ENCODE measurements at places on chromosomes 3 and 15. TPM values are rescaled to one million over a fixed set of nuclear protein-coding genes. Genes with fewer than 3 reads are reported as not detected.

DNA sequence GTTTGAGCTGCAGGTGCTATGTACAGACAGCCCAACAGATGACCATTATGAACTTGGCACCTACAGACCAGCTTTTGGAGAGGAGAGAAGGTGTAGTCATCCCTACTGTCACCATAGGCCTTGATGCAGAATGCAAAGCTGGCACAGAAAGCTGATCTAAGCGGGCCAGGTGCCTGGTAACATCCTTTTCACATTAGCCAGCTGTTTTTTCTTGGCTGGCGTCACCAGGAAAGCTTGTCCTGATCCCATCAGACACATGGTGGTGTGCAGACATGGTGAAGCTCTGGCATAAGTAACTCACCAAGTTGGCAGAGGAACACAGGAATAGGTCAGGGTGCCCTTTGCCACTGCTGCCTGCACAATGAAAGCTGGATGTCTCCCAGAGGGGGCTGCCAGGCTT, 97.2 kb upstream of the MB21D2 start:
- H3K27me3 ChIP-seq, result no peaks in the 10 kb centered on the region
- no peak for DNase-seq
- no peaks in the 10 kb centered on the region for H3K36me3 ChIP-seq

DNA sequence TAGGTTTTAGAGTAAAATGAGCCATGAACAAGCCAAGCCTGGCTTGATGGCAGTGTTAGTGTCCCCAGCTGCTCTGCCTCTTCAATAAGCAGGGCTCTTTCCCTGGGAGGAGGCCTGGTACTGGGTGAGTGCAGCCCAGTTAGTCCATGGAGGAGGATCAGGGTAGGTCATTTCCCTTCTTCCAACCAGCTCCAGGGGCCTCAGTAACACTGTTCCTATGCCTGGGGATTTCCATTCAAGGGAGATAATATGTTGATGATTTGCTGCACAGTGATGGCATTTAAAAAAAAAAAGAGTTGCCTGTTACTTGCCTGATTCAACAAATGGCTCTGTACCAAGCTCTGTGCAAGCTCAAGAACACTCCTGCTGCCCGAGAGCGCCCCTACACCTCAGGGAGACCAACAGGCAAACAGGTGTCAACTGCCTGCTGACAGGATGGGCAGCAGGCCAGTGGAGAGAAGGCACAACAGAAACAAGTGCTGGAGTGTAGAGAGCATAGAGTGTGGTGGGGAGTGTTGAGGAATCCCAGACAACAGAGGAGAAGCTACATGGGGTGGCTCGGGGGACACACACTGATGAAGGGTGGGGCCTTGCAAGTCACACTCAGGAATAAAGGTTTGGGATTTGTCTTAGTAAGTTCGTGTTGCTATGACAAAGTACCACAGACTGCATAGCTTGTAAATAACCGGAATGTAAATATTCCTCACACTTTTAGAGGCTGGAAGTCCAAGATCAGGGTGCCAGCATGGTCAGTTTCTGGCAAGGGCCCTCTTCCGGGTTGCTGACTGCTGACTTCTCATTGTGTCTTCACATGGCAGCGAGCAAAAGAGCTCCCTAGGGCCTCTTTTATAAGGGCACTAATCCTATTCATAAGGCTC, 78.6 kb upstream of the PXYLP1 start:
- no peak overlapping the region for H3K4me3 ChIP-seq
- no peaks in the 10 kb centered on the region for H3K27me3 ChIP-seq
- no peak overlapping the region for H3K27ac ChIP-seq
- H3K36me3 ChIP-seq, result no peaks in the 10 kb centered on the region

The ADCY5 gene
- total RNA-seq, result 11.3 TPM

The GOLGA8R gene
- 6.0 TPM for total RNA-seq

- H3K4me1 ChIP-seq, result no peaks in the 10 kb centered on the region
- no peak overlapping the region for H3K4me3 ChIP-seq
- no peak overlapping the region for H3K27ac ChIP-seq
- DNase-seq, result no peak
Observed at GRCh38 chr3:198093112-198093679, 133.2 kb downstream of the LMLN start.

GRCh38 chr3:54178376-54178775, 56.0 kb downstream of the CACNA2D3 start:
- H3K36me3 ChIP-seq, result no peaks in the 10 kb centered on the region
- no peaks in the 10 kb centered on the region for H3K27me3 ChIP-seq
- no peak overlapping the region for H3K4me3 ChIP-seq
- H3K27ac ChIP-seq, result no peak overlapping the region

DNA sequence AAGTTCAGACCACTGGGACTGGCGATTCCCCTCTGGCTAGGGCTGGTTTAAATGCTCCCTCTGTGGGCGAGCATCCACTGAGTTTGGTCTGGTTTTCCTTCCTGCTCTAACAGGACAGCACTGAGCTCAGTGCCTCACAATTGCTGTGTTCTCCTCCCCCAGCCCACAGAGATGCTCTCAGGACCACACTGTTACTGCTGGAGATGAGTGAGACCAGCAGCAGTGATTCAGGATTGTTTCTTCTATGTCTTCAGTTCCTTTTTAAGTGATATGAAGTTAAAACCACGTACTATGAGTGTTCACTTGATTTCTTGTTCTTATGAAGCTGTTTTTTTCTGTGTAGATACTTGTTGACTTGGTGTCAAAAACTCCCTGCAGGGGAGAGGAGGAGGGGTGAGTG, 180.4 kb upstream of the COL8A1 start:
- H3K36me3 ChIP-seq, result no peaks in the 10 kb centered on the region
- DNase-seq, result no peak
- H3K27ac ChIP-seq, result no peak overlapping the region
- H3K4me1 ChIP-seq, result no peaks in the 10 kb centered on the region
- no peak overlapping the region for H3K4me3 ChIP-seq
- H3K27me3 ChIP-seq, result no peaks in the 10 kb centered on the region

DNA sequence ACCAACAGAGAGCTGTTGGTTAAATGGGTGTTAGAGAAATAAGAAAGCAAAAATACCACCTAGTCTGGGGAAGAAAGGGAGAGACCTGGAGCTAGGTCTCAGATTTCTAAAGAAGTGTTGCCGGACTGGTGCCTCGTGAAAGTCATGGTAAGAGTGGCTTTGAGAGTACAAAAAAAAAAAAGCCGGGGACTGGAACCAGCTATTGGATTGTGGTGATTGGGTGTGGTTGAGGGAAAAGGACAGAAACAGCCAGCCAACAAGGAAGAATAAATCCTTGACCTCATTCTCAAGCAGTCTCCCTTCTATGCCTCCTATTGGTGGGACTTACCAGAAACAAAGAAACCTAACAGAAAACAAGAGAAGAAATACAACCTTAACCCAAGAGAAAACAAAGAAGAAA, 346.4 kb upstream of the KCNMB2 start:
- H3K27me3 ChIP-seq, result no peaks in the 10 kb centered on the region

The ZBBX gene
- not detected for total RNA-seq
